ENCODE measurements at places on chromosomes 13 and 19.

- no peak for DNase-seq
Measured at GRCh38 chr13:35499676-35500075, 23.2 kb upstream of the MAB21L1 start.

- DNase-seq: no peak
Measured at GRCh38 chr19:10848230-10848856, at the start of gene C19orf38. TSS of gene C19orf38 (plus strand) at chr19:10848415. CDS start at chr19:10848509, 94 bp downstream.

GRCh38 chr19:29882719-29883105, 59.3 kb upstream of the URI1 start:
- DNase-seq: no peak

DNA sequence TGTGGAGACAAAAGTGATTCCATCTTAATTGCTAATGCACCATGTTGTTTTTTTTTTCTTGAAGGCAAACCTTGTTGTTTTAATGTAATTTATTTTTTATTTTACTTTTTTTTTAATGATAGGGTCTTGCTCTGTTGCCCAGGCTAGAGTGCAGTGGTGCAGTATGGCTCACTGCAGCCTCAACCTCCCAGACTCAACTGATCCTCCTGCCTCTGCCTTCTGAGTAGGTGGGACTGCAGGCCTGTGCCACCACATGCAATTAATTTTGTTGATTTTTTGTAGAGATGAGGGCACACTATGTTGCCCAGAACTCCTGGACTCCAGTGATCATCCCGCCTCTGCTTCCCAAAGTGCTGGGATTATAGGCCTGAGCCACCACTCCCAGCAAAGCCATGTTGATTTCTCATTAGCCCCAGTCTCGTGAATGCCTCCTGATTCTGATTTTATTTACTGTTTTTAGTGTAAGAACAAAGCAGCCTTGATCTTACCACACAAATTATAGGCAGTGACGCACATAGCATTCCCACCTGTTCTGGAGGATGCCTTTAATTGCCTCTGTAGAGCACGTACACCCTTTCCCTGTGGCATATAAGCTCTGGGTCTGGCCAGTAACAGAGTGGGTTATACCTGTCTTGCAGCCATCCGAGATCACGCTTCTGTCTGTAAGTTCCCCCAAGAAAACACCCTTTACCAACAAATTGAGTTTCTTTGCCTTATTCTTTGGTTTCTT, 150.4 kb downstream of the GGACT start:
- DNase-seq: no peak

- no peak for DNase-seq
Measured at GRCh38 chr13:21668732-21669275, 2.1 kb upstream of the FGF9 start.

GRCh38 chr19:5443723-5444122, 11.5 kb upstream of the ZNRF4 start:
- DNase-seq: no peak

Measured in OCI-M1 (cell line).